ENCODE measurements at places on chromosomes 6 and 20. TPM values are rescaled to one million over a fixed set of nuclear protein-coding genes. Genes with fewer than 3 reads are reported as not detected.

Gene SH3BGRL2
- total RNA-seq, result 0.35 TPM

Gene ATP6V1G2
- total RNA-seq, result 3.5 TPM

Gene DHX35
- total RNA-seq, result 15.6 TPM

Gene KCTD20
- total RNA-seq, result 52.7 TPM

Gene EPB41L1
- 0.36 TPM for total RNA-seq

Gene VGLL2
- not detected for total RNA-seq

Gene CPNE5
- total RNA-seq, result 39.1 TPM

GRCh38 chr6:165186041-165186440 lies 123.4 kb downstream of the C6orf118 start:
- no peaks in the 10 kb centered on the region for H3K4me1 ChIP-seq
- no peak overlapping the region for H3K27ac ChIP-seq
- H3K4me3 ChIP-seq, result no peak overlapping the region
- no peaks in the 10 kb centered on the region for H3K27me3 ChIP-seq
- H3K36me3 ChIP-seq, result no peaks in the 10 kb centered on the region

DNA sequence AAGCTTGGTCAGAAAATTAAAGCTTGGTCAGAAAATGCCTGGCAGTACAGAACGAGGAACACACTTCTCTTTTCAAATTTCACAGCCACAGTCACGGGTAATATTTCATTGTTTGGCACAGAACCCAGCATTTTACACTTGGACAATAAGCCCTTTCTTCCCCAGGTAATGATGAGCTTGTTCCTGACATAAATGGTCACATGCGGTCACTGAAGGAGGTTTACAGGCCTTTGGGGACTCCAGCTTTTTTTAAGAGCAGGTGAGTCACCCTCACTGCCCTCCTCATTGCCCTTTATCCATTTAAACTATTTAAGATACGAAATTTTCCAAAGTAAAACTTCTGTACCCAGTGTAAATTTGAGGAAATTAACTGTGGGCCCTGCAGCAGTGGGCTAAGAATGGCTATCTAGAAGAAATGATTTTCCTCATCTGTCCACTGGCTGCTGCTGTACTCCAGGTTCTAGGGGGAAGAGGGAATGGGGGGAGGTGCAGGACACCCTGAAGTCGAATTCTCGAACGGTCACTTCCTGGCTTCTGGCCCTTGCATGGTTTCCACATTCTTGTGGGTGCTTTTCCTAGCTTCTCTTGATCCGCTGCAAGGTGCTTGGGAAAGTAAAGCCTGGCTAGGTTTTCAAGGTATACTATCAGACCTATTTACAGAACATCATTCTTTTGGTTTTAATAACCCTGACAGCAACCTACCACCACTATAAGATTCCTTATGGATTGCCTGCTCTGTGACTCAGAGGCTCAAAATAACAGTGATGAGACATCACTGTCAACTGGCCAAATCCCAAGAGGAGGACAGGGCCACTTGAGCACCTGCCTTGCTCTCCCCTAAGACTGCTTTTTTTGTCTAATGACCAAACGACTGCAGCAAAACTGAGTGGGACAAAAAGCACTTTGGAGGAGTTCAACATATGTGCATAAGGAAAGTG lies 75.8 kb downstream of the PREP start:
- no peaks in the 10 kb centered on the region for H3K4me1 ChIP-seq
- peaks cover 5% of the 10 kb centered on the region for H3K36me3 ChIP-seq
- DNase-seq, result no peak
- no peaks in the 10 kb centered on the region for H3K27me3 ChIP-seq
- no peak overlapping the region for H3K4me3 ChIP-seq
- no peak overlapping the region for H3K27ac ChIP-seq

DNA sequence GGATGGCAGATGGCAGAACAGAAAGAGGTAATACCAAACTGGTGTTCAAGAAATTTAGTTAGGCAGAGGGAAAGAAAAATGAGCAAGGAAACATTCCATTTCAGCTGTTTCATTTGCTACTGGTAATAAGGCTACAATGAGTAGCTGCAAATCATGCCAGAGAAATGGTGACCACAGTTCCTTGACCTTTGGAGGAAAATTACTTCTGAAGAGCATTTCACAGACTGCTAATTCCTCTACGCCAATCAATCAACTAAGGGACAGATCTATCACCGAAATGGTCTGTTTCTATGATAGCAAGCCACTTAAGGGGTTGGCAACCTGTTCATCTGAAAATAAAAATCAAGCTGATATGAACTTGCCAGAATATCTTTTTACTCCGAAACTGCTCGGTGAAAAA lies 119.5 kb downstream of the PTPRK start:
- no peaks in the 10 kb centered on the region for H3K36me3 ChIP-seq
- no peak for DNase-seq
- H3K27ac ChIP-seq, result no peak overlapping the region
- H3K4me1 ChIP-seq, result no peaks in the 10 kb centered on the region

- H3K36me3 ChIP-seq, result peaks cover 18% of the 10 kb centered on the region
- peak overlapping the region; percentile 39 for H3K27ac ChIP-seq
- no peaks in the 10 kb centered on the region for H3K27me3 ChIP-seq
- H3K4me3 ChIP-seq, result no peak overlapping the region
- peaks cover 48% of the 10 kb centered on the region for H3K4me1 ChIP-seq
- DNase-seq, result peak; percentile 55
These were observed 48.1 kb downstream of the KCNS1 start for GRCh38 chr20:45052698-45053429.

GRCh38 chr6:29483186-29483585 lies 4.6 kb downstream of the MAS1L start:
- DNase-seq, result no peak
- H3K4me3 ChIP-seq, result no peak overlapping the region
- no peaks in the 10 kb centered on the region for H3K36me3 ChIP-seq
- no peaks in the 10 kb centered on the region for H3K4me1 ChIP-seq
- no peaks in the 10 kb centered on the region for H3K27me3 ChIP-seq

GRCh38 chr6:25935953-25936352 lies 5.5 kb upstream of the SLC17A2 start:
- H3K27ac ChIP-seq, result no peak overlapping the region
- no peak for DNase-seq
- no peaks in the 10 kb centered on the region for H3K27me3 ChIP-seq
- H3K4me1 ChIP-seq, result no peaks in the 10 kb centered on the region

DNA sequence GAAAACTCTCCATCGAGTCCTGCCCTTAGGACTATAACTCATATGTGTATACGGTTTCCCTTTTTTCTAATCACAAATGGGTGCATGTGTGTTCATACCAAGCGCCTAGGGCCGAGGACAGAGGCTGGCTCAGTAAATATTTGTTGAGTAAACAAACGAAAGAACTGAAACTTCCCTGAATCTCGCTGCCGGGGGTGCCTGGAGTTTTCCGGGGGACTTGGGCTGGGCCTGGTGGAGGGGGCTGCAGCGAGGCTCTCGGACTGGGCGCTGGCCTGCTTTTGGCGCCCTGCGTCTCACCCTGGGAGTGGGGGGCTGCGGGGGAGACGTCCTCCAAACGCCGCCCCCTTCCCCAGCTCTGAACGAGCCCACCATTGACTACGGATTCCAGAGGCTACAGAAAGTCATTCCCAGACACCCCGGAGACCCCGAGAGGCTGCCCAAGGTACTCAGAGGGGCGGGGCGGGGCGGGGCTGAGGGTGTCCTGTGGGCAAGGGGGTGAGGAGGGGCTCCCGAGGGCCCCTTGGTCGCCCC lies 49.0 kb downstream of the CPXM1 start:
- no peak for DNase-seq
- H3K4me1 ChIP-seq, result peaks cover 6% of the 10 kb centered on the region
- H3K4me3 ChIP-seq, result no peak overlapping the region

DNA sequence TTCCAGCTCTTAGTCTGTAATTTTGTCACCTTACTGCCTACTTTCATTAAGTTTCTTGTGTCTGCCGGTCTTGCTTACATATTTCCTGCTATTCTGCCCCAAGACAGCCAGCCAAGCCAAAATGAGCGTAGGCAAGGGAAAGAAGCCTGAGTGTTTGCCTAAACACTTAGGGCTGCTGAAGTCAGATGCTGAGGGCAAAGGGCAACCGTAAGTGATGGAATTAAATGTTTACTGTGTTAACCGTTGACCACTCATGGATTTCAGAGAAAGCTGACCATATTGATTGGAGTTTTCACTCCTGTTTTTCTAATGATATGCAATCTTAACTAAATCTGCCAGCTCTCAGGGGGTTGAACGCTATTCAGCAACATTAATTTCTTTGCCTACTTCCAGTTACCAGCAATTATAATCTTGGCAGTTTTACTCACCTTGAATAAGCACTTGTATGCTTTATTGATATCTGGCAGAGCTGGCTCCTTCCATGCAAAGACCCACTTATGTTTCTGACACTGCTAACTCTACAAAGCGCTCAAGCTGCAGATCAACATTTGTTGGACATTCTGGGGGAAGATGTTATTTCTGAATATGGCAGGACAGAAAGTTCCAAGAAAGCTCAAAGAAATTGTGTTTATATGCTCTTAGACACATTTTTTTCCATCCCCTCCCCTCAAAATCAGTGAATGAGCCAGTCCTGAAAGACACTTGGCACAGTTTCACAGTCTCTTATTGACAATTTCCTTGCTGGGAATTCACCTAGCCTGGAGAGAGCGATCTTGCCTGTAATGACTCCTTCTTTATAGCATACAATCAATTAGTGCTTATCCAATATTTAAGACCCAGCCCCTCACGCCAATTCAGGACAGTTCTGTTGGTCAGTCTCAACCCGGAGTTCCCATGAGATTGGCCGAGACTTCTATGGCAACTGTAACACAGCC lies 183.8 kb downstream of the PLCB1 start:
- no peaks in the 10 kb centered on the region for H3K36me3 ChIP-seq
- no peak overlapping the region for H3K4me3 ChIP-seq
- DNase-seq, result no peak
- H3K27ac ChIP-seq, result no peak overlapping the region
- H3K4me1 ChIP-seq, result no peaks in the 10 kb centered on the region
- H3K27me3 ChIP-seq, result no peaks in the 10 kb centered on the region

- H3K4me1 ChIP-seq, result no peaks in the 10 kb centered on the region
- H3K27me3 ChIP-seq, result no peaks in the 10 kb centered on the region
- no peak for DNase-seq
- no peak overlapping the region for H3K4me3 ChIP-seq
- no peak overlapping the region for H3K27ac ChIP-seq
These were observed 85.4 kb downstream of the GRIK2 start for GRCh38 chr6:101478891-101479290.
